HCEC 1CT (cell line): ENCODE measurements at places on chromosomes 11 and 22.

GRCh38 chr11:45061641-45062040 lies 84.8 kb upstream of the PRDM11 start:
- no peak for DNase-seq

DNA sequence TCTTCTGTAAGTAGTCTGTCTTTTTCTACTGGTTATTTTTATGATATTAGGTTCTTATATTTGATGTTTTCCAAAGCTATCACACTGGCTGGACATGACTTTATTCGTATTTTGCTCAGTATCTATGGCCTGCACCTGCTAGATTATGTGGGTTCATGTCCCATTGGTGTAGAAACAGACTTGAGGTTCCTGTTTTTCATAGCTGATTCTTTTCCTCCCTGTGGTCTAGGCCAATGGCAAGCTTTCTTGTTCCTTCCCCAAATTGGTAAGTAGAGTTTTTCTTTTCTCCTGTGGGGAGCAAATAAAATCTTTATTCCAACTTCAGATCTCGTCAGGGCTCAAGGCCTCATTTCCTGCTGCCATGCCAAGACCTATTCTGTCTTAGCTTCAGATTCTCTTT lies 30.2 kb upstream of the SWAP70 start:
- no peak for DNase-seq

- no peak for DNase-seq
These were observed 1706.9 kb upstream of the RAG2 start for GRCh38 chr11:38304926-38305325.

DNA sequence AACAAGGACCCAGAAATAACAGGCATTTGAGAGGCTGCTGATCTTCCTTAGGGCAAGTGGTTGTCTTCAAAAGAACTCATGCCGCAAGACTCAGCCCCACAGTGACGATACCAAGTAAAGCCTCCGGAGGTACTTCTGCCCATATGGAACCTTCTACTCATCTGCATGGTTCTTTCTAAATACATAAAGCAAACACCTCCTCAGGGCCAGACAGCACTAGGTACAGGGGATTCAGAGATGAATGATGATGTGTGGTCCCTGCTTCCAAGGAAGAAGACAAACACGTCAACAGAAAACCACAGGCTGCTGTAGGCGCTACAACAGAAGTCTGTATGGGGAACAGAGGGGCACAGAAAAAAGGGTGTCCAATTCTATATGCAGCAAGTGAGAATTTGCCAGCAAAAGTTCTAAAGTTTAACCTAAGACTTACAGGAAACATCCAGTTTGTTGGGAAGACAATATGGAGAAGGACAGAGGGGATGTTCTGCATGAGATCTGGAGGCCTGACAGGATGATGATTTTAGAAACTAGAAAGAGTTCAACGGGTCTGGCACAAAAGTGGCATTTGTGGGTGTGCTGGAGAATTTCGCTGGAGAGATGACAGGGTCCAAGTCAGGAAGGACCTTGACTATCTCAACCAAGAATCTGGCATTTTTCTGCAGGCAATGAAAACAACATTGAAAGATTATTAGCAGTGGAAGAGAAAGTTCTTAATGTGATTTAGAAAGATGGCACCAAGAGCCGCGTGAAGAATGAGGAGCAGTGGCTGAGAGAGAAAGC lies 23.7 kb downstream of the JAML start:
- DNase-seq: no peak

DNA sequence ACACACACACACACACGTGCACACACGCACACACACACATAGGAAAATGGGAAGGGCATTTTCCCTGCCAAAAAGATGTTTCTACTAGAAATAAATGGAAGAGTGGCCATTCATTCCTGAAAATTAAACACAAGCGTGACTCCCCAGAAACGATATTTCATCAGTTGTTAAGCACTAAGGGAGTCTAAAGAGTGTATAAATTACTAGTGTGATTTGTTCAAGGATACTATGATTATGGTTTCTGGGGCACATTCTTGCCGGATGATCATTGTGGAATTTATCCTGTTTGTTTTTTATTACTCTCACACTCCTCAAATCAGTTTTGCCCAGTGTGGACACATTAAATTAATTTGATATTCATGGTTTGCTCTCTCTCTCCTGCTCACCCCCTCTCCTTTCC lies 16.4 kb upstream of the AMOTL1 start:
- DNase-seq: peak; percentile 40

DNA sequence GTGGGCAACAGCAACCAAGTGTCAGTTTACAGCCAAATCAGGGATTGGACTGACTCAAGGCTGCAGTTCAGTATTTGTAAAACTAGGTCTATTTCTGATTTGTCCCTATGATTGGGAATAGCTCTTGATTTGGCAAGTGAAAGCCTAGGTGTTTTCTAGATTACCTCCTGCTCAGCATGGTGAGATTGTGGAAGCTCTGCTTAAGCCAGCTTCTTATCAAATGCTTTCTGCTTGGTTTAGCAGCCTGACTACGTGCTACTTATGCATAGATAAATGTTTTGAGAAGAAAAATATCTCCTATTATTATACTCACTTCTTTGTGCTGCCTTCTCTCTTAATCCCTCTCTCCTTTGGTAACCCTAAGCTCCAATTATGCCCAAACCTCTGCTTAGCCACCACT lies 86.3 kb upstream of the AMOTL1 start:
- DNase-seq: no peak

- no peak for DNase-seq
These were observed 354.0 kb upstream of the API5 start for GRCh38 chr11:42957831-42958230.

DNA sequence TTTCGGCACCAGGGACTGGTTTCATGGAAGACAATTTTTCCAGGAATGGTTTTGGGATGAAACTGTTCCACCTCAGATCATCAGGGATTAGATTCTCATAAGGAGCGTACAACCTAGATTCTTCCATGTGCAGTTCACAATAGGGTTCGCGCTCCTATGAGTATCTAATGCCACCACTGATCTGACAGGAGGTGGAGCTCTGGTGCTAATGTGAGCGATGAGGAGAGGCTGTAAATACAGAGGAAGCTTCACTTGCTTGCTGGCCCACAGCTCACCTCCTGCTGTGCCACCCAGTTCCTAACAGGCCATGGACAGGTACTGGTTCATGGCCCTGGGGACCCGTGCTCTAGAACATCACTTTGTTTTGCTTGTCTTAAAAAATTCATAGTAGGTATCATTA lies 41.8 kb upstream of the AMPD3 start:
- peak; percentile 20 for DNase-seq

DNA sequence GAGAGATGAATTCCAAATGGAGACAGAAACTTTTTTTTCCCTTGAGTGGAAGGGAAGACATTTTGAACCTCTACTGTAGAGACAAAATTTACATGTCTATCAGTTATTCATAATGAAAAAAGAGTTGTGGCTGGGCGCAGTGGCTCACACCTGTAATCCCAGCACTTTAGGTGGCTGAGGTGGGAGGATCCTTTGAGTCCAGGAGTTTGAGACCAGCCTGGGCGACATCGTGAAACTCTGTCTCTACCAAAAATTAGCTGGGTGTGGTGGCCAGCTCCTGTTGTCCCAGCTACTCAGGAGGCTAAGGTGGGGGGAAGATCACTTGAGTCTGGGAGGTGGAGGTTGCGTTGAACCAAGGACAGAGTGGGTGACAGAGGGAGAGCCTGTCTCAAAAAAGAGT lies 4.1 kb downstream of the EED start:
- DNase-seq: no peak

DNA sequence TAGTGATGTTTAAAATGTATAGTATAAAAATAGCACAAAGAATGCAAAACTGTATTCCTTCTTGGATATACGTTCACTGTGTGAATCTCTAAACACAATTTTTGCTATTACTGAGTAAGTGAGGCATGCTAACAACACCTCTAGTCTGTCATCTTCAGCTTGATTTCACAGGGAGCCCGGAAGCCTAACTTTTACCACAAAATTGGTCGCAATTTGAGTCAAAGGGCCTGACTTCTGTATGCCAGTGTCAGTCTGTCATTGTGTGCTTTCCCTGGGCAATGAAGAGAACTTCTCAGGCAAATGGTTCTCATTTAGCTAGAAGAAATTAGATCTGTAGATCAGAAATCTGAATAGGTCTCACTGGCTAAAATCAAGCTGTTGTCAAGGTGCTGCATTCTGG lies 1059.5 kb downstream of the FAM181B start:
- DNase-seq: no peak

DNA sequence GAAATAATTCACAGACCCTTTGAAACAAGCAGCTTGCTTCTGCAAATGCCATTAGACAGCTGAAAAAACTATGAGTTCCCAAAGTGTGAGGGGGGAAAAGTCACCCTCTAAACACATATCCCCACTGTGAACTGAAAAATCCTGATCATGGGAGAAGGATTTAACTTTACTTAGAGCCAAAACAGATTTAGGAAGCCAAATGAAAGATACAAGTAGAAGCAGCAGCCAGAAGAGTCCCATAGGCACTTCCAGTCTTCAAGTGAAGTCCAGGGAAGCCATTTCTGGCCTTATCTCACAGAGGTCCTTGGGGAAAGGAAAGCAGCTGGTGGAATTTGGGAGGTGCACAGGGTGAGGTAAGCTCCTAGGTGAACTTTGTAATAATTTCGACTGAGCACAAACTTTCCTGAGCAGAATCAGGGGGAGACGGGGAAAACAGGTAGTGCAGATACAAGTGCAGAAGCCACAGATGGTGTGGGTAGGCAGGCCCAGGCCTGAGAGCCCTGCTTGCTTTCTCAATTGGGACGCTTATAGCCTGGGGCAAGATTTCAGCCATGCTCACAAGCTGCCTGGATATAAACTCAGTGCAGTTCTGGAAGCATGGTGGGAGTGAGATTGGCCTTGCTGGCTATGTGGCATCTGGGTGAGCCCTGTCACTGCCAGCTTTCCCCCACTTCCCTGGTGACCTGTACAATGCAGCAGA lies 44.8 kb downstream of the GAS2 start:
- DNase-seq: no peak

GRCh38 chr22:26017932-26018331 lies 151.3 kb upstream of the SEZ6L start:
- DNase-seq: no peak

DNA sequence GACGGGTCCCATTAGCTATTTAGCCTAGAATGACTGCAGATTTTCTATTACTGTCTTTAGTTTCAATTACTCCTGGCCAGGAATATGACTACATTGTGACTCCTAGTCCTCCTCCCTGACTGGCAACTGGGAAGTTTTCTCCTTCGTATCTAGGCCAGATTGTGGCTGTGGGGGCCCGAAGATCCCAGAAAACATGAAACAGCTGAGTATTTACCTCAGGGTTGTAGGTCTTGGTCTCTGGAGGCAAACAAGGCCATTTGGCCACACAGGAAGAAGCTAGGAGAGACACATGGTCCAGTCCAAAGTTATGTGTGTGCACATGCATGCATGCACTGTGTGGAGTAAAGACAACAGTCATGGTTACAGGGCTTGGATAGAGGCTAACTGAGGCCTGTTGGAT lies 10.2 kb upstream of the GDPD4 start:
- DNase-seq: no peak

GRCh38 chr11:59558270-59558643 lies 46.9 kb downstream of the OR4D9 start:
- DNase-seq: no peak

DNA sequence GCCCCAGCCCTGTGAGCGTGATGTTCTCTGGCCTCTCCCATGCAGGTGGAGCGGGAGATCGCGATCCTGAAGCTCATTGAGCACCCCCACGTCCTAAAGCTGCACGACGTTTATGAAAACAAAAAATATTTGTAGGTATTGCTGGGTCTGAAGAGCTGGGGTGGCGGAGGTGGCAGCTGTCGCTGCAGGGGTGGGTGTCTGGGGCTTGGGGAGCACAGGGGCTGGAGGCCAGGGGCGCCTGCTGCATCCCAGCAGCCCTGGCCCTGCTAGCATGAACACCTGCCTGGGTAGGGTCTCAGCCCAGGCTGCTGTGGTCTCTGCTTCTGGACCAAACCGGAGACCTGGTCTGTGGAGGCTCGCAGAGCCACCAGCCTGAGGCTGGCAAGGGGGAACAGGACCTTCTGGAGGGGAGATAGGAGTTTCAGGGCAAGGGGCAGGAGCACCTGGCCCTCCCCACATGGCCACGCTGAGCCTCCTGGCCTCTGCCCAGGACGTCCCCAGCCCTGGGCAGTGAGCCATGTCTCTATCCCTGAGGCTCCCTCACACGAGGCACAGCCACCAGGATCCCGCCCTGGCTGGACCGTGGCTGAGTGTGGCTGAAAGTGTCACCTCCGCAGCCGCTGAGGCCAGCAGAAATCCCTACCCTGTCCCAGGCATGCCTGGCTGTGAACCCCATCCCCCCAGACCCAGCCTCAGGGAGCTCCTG lies 48.2 kb downstream of the MOB2 start:
- no peak for DNase-seq

- peak; percentile 19 for DNase-seq
These were observed 1.0 kb downstream of the ZBTB16 start for GRCh38 chr11:114060392-114061047.

GRCh38 chr11:25988178-25988577 lies 343.8 kb upstream of the ANO3 start:
- no peak for DNase-seq

- DNase-seq: no peak
These were observed 493.5 kb upstream of the B3GAT1 start for GRCh38 chr11:134905517-134905916.

DNA sequence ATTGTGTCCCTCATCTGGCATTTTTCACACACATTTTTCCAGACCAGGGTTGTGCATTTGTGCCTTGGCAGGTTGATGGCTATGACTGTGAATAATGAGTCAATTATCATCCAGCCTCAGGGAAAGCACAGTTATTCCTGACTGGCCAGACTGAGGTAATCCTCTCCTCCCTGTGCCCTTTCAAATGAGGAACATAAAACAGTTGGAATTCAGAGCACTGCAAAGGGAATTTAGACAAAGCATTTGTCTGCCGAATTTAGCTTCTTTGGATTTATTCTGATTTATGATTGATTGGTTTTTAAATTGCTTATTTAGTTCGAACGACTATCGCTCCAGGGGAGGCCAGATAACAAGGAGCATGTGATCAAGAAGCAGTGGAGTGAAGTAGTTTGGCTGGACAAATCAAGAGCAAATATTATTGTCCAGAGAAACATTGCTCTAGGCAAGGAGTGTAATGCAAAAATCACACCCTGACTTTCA lies 30.8 kb upstream of the RAG2 start:
- no peak for DNase-seq

DNA sequence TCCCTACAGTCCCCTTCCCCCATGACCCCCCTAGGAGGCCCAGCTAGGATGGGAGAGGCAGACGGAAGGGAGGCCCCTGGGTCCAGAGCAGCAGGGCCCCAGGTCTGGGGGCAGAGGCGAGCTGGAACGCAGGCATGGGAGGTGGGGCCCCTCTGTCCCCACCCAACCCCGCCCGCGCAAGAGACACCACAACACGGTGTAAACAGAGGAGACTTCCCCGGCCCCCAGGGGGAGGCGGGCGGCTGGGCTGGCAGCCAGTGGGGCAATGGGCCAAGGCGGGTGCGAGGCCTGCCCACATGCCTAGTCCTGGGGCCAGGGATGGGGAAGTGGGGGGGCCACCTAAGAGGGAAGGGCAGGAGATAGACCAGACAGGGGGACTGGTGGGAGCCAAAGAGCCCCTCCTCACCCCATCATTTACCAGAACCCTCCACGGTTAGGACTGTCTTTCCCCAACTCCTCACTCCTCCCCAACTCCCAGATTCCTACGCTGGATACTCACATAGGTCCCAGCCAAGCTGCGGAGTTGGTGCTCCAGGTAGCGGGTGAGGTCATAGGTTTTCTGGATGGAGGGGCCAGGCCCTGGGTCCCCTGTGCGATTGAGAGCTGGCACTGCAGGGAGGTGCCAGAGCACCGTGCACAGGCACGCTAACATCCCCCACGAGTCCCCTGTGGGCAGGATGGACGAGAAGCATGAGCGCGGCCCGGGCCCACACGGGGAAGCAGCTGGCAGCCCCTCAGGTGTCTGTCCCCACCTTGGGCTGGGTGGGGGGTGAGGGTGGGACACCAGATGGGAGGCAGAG lies 6.2 kb downstream of the CLCF1 start:
- no peak for DNase-seq

GRCh38 chr11:45592636-45593035 lies 72.8 kb downstream of the CHST1 start:
- DNase-seq: no peak
